Omental fat pad (tissue), 4 donors: ENCODE measurements at places on chromosomes 6 and 20. TPM values are rescaled to one million over a fixed set of nuclear protein-coding genes. Genes with fewer than 3 reads are reported as not detected.

The RNF39 gene
- 0.94 TPM for total RNA-seq

DNA sequence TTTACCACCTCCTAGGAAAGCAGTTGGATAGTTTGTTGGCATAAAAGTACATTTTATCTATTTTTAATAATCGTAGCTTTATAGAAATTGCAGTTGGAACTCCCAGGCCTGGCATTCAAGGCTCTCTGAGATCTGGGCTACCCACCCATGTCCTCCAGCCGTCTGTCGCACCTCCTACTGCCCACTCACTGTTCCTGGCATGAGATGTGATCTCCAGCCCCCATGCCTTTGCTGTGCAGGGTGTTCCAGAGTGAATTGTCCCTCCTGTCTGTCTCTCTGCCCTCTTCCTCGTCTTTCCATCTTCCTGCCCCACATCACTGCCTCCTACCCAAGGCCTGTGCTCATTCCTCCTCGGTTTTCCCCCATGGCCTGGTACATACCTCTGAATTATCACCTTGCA is 50.7 kb downstream of the PTPN1 start:
- no peak for DNase-seq

The ZNF165 gene
- not detected for total RNA-seq

The KIF6 gene
- total RNA-seq = 0.19 TPM

DNA sequence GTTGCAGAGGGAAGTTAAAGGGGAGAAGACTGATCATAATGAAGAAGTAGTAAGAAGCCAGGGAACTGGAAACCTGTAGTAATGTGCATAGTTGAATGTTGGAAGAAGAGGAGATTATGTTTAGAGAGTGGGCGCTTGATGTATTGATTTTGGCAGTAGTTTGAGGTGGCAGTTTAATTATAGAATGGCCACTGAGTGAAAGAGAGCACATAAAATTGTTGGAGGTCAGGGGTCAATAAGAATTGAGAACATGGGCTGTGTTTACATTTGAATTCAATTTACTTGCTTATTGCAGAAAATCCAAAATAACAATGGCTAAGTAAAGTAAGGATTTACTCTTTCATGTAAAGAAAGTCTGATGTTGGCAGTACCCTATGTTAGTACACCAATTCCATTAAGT is 15.7 kb downstream of the VTA1 start:
- DNase-seq = no peak
